Naive B cell (primary cell): ENCODE measurements at places on chromosomes 2 and 18.

DNA sequence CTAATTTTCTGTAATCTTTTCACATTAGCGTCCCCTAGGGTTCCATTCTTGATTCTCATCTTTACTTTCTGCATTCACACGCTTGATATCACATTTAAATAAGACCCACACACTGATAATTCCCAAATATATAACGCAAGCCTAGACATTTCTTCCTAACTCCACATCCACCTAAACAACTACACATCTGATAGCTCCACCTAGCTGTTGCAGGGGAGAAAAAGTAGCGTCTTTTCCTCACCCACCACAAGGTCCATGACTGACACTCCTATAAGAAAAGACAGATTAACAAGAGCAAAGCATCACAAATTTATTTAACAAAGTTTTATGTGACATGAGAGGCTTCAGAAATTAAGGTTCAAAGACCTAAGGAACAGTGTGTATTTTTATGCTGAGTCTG is 862.2 kb upstream of the DDX18 start:
- no peak for DNase-seq

GRCh38 chr2:169237286-169237685 is 125.0 kb downstream of the LRP2 start:
- DNase-seq = no peak

- no peak for DNase-seq
Observed at GRCh38 chr2:6183226-6183625, 491.0 kb downstream of the SOX11 start.

GRCh38 chr2:96538487-96539214 is 2.1 kb downstream of the ARID5A start:
- peak; percentile 87 for DNase-seq

DNA sequence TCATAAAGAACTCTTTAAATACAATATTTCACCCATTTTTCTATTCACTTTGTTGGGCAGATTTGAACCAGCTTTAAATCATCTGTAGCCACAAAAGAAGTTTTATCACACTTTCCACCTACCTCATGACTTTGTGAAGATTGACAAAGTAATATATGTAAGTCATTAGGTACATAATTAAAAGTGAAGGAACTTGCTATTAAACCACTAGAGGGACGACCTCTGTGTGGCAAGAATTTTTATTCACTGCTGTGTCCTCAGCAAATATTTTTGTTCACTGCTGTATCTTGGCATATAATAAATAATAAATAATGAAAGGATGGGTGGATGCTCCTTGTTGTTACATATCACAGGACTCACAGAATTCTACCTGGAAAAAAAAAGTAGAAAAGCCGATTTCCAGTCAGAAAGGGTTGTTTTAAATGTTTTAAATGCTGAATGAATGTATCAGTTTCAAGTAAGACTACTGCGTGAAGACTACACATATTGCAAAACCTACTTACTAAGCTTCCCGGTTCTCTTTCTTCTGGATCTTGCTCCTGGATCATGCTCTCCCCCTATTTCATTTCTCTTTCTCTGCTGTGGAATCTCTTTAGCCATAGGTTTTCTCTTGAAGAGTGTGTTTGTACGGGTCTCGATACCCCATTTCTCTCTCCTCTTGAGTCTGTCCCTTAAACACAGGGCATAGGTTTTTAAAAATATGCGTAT is 44.8 kb downstream of the KCMF1 start:
- DNase-seq = no peak

- DNase-seq = no peak
Observed at GRCh38 chr18:40534723-40535122, 1420.3 kb upstream of the PIK3C3 start.

GRCh38 chr2:235956281-235956970 is 211.8 kb downstream of the GBX2 start:
- DNase-seq = no peak

DNA sequence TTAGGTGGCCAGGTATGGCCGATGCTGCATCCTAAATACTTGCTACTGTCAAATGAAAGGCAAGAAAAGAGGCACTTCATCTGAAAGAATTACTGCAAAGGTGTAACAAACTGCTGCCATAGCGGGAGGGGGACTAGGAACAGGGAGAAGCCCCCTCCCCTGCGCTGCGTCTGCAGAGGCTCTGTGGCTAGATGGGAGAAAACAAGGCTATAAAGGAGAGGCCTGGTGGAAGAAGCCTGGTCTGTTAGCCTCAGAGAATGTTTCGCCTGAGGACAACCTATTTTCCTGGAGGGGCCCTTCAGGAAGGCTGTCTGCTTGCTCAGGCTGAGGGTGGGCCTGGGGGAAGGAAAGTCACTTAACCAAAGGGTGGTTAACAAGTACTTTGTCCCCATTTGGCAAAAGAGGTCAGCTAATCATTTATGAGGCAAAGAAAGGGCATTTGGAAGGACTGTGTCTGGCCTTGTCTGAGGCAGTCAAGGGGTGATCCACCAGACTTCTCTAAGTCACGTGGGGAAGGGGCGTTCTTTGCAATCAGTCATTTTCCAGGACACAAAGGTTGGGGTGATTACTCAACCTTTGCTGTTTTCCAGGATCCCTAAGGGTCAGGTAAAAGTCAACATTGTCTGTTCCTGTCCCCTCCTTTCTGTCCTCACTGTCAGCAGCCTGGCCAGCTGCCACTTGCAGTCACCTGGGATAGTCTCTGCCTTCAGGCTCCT is 103.0 kb upstream of the TMEM200C start:
- no peak for DNase-seq

DNA sequence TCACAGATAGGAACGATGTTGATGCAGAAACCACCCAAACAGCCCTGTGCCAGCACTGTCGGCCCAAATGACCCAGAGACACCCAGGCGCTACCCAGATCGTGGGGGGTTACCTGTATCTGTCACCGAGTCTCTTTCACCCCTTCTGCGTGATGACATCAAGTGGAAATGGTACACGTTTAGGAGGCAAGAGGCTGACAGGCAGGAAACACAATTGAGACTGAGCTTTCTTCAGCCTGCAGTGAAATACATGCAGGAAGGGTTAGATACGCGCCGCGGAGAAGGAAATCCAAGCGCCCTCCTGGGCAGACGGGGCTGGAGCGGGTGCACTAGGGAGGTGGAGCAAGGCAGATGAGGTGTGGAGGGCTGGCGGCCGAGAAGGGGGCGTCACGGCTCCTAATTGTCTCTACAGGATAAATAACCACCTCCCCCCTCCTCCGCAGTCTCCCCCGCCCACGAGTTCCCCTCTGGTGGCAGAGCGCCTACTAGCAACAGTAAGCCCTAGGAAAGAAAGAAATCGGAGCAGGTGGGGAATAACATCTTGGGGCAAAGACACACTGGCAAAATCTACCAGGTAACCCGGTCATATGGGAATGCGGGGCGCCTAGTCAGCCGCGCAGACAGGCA is at the start of gene RNF152:
RNF152 (minus strand) TSS at position 325 of the 626 bp plus-strand sequence. CDS start 76,544 bp downstream, outside the sequence.
- DNase-seq = peak; percentile 7

- DNase-seq = no peak
Observed at GRCh38 chr2:160836755-160837154, 323.5 kb upstream of the TANK start.

DNA sequence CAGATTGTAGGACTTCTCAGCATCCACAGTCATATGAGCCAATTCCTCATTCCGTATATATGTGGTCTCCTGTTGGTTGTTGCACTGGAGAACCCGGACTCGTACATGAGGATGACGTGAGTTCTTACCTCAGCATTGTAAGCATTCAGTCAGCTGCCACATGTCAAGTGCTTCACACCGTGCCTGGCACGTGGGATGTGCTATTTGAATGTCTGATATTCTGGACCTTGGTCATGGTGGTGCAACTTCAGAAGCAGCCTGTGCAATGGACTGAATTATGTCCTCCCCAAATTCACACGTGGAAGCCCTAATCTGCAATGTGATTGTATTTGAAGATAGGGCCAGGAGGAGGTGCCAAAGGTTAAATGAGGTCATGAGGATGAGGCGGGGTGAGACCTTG is 32.1 kb downstream of the PTGR3 start:
- no peak for DNase-seq

- DNase-seq = no peak
Observed at GRCh38 chr2:102334486-102334885, 21.1 kb upstream of the IL18R1 start.

- DNase-seq = no peak
Observed at GRCh38 chr2:239264492-239264837, 136.4 kb downstream of the HDAC4 start.

DNA sequence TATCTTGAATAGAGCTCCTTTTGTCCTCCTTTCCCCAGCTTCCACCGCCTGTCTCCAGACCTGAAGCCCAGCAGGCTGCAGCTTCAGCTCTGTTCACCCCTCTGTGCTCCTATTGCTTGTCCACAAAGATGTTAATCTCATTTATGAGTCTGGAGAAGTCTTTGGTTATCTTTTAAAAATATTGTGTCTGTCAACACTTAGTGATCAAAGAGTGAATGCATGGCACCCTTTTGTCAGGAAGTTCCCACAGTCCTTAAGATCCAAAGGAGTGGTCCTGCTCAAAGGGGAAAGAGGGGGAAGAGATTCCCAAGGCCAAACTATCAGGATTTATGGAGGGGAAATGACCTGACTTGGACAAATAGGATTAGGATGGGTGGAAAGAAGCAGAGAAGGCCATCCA is 118.9 kb downstream of the ACAA2 start:
- no peak for DNase-seq

DNA sequence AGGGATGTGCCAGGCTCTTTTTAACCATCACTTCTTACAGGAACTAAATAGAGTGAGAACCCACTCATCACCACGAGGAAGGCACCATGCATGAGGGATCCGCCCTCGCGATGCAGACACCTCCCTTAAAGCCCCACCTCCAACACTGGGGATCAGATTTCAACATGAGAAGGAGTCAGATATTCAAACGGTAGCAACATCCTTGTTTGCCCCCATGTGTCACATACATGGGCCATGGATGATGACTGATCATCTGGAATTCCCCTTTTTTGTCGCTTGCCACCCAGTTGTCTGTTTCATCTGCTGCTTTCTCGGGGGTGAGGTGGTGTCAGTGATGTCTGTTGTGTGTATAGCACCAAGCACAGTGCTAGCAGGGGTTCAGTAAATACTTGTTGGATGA is 57.9 kb downstream of the NCK2 start:
- peak; percentile 81 for DNase-seq

DNA sequence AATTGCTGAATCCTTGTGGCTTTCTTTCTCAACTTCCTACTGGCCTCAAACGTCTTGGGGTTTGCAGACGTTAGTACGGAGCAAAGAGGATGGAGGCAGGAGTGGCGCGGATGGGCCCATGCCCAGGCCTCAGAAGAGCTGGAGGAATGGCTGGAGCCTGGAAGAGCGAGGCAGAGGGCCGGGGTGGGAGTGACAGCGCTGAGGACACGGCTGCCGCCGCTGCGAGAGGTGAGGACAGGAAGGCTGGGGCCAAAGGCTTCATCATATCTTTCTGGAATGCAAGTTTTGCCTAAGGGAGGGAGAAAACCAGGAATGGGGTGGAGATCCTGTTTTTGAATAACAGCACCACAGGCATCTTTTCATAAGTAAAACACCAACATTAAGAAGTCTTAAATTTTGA is 178.5 kb upstream of the SESTD1 start:
- no peak for DNase-seq

GRCh38 chr18:58135183-58135641 is 91.2 kb downstream of the NEDD4L start:
- DNase-seq = no peak

DNA sequence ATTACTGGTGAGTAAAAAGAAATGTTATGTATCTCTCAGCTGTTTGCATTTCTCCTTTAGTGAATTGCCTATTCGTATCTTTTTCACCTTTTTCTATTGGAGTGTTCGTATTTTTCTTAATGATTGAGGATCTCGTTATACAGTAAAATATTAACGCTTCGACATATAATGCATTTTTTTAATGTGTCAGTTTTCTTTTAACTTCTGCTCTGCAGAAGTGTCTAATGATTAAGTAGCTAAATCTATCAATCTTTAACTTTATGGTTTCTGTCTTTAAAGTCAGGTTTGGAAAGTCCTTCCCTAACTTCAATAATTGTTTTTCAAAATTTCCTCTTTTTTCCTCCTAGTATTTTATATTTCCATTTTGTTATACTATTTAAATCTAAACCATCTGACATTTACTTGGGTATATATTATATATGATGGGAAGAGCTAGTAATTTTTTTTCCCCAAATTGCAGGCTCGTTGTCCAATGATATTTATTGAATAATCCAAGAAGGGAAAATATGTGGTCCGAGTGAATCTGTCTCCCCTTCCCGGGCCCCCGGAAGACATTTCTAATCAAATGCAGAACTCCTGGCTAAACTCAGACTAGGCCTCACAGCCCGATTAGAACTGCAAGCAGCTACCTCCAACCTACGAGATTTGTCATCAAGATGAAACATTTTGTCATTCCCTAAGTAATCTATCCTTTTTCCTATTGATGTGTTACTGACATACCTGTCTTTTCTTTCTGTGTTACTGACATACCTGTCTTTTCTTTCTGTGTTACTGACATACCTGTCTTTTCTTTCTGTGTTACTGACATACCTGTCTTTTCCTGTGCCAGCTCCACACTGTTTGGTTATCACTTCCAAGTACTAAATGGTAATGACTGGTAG is 17.2 kb downstream of the PCBP1 start:
- DNase-seq = peak; percentile 34

DNA sequence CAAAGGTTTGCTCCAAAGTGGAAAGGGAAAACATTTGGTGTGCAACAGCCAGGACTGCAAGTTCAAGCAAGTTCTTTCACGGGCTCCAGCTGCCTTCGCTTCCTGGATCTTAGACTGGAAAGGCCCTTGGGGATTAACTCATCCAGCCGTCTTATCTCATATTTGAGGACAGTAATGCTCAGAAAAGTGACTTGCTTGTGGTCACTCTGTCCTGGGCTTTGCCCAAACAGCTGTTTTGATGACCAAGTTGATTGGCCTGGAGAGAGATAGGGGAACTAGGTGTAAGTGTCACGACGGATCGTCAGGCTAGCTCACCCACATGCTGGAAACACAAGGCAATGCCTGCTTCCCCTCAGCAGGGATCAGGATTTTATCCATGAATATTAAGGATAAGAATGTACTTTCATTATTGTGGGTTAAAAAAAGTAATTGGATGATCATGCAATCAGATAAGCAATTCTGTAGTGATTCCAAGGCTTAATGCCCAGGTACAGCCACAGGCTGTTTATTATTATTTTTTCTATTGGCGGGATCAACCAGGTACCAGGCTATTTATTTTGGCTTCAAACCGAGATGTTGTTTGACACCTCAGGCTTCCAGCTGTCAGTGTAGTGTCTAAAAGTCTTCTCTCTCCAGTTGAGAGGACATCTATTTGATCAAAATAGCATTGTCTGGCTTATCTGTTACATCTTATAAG is 162.5 kb upstream of the EPAS1 start:
- no peak for DNase-seq
